ENCODE measurements at places on chromosomes 7 and 10.

GRCh38 chr7:16728811-16729210 lies 24.7 kb upstream of the TSPAN13 start:
- no peak for DNase-seq

GRCh38 chr10:50415292-50415691 lies 164.0 kb upstream of the ASAH2 start:
- no peak for DNase-seq

DNA sequence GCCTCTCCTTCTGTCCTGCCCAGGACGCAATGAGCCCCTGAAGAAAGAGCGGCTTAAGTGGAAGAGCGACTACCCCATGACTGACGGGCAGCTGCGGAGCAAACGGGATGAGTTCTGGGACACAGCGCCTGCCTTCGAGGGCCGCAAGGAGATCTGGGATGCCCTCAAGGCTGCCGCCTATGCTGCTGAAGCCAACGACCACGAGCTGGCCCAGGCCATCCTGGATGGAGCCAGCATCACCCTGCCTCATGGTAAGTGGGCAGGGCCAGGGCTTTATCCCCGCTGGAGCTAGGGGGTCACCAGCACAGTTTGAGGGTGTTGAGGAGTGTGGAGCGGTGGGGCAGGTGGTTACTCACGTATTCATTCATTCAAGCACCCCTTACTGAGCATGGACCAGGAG lies 4.7 kb upstream of the ANKRD2 start:
- DNase-seq = no peak

GRCh38 chr10:12194752-12195271 lies 879 bp downstream of the NUDT5 start:
- DNase-seq = no peak
